ENCODE measurements at places on chromosomes 6 and 20.

DNA sequence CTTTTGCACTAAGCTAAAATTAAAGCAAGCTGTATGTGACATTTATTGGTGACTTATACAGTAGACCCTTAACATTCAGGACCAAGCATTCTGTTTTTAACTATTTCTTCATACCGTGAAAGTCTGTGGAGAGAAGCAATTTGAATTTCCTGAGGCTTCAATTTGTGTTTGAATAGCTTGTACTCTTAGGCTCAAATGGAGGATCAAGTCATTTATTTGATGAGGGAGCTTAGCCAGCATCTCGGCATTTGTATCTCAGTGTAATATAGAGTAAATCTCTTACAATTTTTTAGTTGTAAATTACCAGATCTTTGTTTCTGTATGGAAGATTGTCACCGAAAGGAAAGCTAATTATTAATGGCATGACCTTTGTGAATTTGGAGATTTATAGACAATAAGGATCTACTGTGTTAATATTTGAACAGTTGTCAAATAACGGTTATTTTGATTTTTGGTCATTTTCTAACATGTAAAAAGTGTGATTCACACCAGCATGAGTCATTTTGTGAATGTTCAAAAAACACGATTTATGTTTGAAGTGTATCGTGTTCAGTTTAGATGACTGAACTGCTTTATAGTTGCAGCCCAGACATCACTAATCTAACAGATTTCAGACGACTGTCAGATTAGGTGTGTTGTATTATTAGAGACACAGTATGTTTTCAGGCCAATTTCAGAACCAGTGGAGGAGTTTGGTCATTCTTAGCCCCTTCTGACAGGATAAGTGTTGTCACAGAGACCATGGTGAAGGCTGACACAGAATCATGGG is 332.9 kb downstream of the CDKAL1 start:
- DNase-seq, result no peak

GRCh38 chr6:152295346-152295745 is 341.8 kb downstream of the SYNE1 start:
- DNase-seq, result no peak

- no peak for DNase-seq
Observed at GRCh38 chr6:42764911-42765648, 16.8 kb upstream of the BICRAL start.

- no peak for DNase-seq
Observed at GRCh38 chr6:33619166-33619840, 1.8 kb upstream of the ITPR3 start.

DNA sequence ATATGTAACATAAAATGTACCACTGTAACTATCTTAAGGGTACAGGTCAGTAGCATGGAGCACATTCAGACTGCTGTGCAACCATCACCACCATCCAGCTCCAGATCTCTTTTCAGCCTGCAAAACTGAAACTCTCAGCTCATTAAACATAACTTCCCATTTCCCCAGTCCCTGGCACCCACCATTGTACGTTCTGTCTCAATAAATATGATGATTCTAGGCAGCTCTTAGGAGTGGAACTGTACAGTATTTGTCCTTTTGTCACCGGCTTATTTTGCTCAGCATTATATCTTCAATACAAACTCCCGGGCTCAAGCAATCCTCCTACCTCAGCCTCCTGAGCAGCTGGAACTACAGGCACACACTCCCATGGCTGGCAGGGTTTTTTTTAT is 1.5 kb downstream of the ZC3H12D start:
- no peak for DNase-seq

All from adrenal gland (tissue), 19 donors.